Neural crest cell (in vitro differentiated cells): ENCODE measurements at places on chromosomes 7 and 10. TPM values are rescaled to one million over a fixed set of nuclear protein-coding genes. Genes with fewer than 3 reads are reported as not detected.

SVOPL gene
- total RNA-seq, result not detected in 2 replicates

WEE2 gene
- total RNA-seq, result not detected in 2 replicates

TCERG1L gene
- total RNA-seq, result 0.71 and 0.96 TPM in 2 replicates

PLEKHS1 gene
- total RNA-seq, result not detected in 2 replicates

EBLN1 gene
- not detected in 2 replicates for total RNA-seq

GSTK1 gene
- 51.0 and 54.1 TPM in 2 replicates for total RNA-seq

RNLS gene
- total RNA-seq, result 3.3 and 3.8 TPM in 2 replicates

CHST3 gene
- total RNA-seq, result 24.5 and 25.8 TPM in 2 replicates

HPS1 gene
- total RNA-seq, result 45.2 and 46.9 TPM in 2 replicates

PKD2L1 gene
- 0.14 TPM in 1 of 2 replicates, not detected in the other for total RNA-seq

GALNT17 gene
- 10.4 and 11.0 TPM in 2 replicates for total RNA-seq

HTRA1 gene
- 8.2 and 9.0 TPM in 2 replicates for total RNA-seq

TUBB8 gene
- total RNA-seq, result 0.45 and 0.68 TPM in 2 replicates

MYO3A gene
- 0.82 and 1.4 TPM in 2 replicates for total RNA-seq

TCAF1 gene
- total RNA-seq, result 105 and 107 TPM in 2 replicates

NUP42 gene
- 50.3 and 56.2 TPM in 2 replicates for total RNA-seq

STAG3 gene
- 1.1 and 1.9 TPM in 2 replicates for total RNA-seq

CYP17A1 gene
- total RNA-seq, result not detected in 2 replicates

SEPTIN7 gene
- 210 and 223 TPM in 2 replicates for total RNA-seq
